Right cardiac atrium (tissue), 5 donors: ENCODE measurements at places on chromosomes 5 and 9. TPM values are rescaled to one million over a fixed set of nuclear protein-coding genes. Genes with fewer than 3 reads are reported as not detected.
A peak's percentile ranks its signal among the peaks of the same experiment; 100 is the strongest.

- DNase-seq = no peak
Measured at GRCh38 chr5:1868886-1869475, 13.7 kb downstream of the IRX4 start.

DNA sequence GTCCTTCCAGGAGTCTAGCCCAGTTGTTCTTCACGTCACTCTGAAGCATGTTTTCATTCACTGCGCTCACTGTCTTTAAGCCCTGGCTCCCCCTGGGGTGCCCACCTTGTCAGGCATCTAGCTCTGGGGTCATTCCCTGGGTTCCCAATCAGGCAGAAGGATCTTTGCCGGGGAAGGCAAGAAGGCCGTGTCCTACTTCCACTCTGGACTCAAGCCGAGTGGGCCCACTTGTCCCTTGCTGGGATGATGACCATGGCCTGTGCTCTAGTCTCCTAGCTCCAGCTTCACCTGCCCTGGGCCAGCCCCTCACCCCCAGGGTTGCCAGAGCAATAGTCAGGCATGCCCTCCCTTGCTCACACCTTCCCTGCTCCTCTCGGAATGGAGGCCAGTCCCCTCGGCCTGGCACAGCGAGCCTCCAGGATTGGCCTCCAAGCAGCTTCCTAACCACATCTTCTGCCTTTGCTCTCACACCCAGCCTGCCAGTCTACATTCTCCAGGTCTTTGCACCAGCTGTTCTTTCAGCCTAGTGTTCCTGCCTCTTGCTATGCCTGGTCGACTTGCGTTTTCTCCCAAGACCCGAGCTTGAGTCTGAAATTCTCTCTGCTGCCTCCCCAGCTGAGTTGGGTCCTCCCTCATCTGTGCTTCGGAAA lies 32.2 kb upstream of the PSD2 start:
- peak; percentile 28 for DNase-seq

GRCh38 chr5:76535577-76535976 lies 87.6 kb downstream of the F2RL2 start:
- no peak for DNase-seq

- peak; percentile 78 for DNase-seq
Measured at GRCh38 chr9:127874301-127875221, 2.9 kb downstream of the AK1 start.

DNA sequence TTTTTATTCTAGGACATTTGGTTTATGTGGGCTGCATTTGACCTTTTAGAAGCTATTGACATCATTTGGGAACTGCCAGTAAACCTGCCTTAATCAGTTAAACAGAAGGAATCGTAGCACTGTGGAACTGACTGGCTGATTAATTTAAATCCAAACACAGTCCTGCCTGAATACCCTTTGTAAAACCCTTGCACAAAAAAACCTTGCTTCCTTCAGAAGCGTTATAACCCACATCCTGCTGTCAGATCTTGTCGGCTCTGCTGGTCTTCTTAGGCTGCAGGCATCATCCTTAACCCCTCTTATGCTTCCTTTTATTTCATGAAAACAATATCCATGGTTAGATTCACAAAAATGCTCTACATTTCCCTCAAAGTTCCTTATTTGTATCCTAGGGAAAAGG lies 46.3 kb downstream of the PAM start:
- DNase-seq = no peak

- no peak for DNase-seq
Measured at GRCh38 chr9:78304357-78304756, 7.4 kb downstream of the PSAT1 start.

DNA sequence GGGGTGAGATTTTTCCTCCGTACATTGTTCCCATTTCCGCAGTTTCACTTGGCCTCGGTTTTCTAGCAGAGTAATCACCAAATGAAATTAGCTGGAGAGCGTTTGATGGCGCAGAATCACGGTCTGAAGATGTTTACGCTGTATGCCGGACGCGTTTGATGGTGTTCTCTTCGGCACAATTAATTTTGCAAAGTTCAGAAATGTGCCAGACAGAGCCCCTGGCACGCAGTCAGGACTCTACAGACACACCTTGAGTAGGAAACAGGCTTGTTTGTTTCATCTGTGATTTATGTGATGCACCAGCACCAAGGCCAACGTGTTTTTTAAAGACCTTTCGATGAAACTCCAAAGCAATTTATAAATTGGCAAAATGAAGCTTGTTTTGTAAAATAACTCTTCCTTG lies 863 bp upstream of the LIFR start:
- DNase-seq = peak; percentile 24

- no peak for DNase-seq
Measured at GRCh38 chr9:35832814-35833213, 3.8 kb downstream of the TMEM8B start.

- peak; percentile 56 for DNase-seq
Measured at GRCh38 chr5:61229416-61229815, 67.1 kb upstream of the SMIM15 start.

DNA sequence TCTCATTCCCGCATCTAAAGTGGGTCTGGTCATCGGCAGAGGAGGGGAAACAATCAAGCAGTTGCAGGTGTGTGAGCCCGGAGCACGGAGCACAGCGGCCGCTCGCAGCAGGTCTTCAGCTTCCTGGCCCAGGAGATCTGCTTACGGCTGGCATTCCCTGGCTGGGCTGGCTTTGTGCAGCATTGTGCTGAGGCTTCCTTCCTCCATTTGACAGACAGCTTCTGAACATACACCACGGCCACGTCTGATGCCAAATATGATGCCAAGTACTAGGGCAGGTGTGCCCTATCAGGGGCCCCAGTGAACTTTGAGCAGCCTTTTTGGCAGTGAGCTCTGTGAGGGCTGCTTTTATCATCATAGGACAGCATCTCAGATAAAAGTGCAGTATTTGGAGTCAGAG lies 37.1 kb downstream of the FUBP3 start:
- no peak for DNase-seq

GRCh38 chr9:83642793-83643192 lies 19.9 kb downstream of the IDNK start:
- DNase-seq = no peak

GRCh38 chr9:129839324-129840023 lies 4.2 kb downstream of the USP20 start:
- DNase-seq = no peak

GRCh38 chr5:6840136-6840793 lies 127.0 kb downstream of the TENT4A start:
- no peak for DNase-seq

GRCh38 chr9:38380230-38380871 lies 12.2 kb upstream of the ALDH1B1 start:
- DNase-seq = no peak

- peak; percentile 79 for DNase-seq
Measured at GRCh38 chr5:134905246-134905996, 490 bp downstream of the PCBD2 start.

- no peak for DNase-seq
Measured at GRCh38 chr5:175740014-175740413, 82.1 kb downstream of the HRH2 start.

DNA sequence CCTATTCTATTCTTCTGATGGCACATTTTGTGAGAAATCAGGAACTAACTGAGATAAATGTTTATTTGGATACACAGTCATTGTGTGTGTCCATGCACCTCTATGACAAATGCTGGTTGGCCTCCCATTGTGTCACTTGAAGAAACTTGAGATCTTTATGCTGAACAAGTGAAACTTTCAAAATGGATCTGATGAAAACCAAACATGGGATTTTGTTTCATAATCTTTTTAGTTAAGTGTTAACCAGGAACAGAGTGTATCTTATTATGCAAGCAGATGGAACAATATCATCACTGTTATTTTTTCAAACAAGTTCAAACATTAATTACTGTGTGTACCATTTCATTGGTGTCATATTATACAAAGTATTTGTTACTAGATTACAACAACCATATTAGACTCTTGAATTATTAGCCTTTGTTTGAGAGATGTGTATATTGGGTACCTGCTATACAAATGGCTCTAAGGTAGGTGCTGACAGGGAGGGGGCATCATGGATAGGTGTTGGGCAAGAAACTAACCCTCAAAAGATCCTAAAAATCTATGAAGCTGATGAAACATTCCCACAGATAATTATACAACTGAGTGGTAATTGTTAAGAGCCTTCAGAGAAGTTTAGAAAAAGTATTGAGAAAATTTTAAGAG lies 159.8 kb downstream of the PALM2AKAP2 start:
- no peak for DNase-seq

Gene STPG3
- total RNA-seq = 0.31 TPM

Gene ZFP2
- total RNA-seq = 1.5 TPM

Gene ASPN
- total RNA-seq = 9.8 TPM

Gene C9orf72
- 14.8 TPM for total RNA-seq

Gene AK8
- total RNA-seq = 0.25 TPM
